ENCODE measurements at places on chromosomes 1 and 21.
A peak's percentile ranks its signal among the peaks of the same experiment; 100 is the strongest.

- peak; percentile 72 for DNase-seq
These were observed 2.4 kb upstream of the RNU5D-1 start for GRCh38 chr1:44733365-44733764.

- DNase-seq = peak; percentile 17
These were observed 10.9 kb upstream of the RWDD3 start for GRCh38 chr1:95223110-95223509.

- DNase-seq = no peak
These were observed 9.4 kb downstream of the UBASH3A start for GRCh38 chr21:42413093-42413492.

DNA sequence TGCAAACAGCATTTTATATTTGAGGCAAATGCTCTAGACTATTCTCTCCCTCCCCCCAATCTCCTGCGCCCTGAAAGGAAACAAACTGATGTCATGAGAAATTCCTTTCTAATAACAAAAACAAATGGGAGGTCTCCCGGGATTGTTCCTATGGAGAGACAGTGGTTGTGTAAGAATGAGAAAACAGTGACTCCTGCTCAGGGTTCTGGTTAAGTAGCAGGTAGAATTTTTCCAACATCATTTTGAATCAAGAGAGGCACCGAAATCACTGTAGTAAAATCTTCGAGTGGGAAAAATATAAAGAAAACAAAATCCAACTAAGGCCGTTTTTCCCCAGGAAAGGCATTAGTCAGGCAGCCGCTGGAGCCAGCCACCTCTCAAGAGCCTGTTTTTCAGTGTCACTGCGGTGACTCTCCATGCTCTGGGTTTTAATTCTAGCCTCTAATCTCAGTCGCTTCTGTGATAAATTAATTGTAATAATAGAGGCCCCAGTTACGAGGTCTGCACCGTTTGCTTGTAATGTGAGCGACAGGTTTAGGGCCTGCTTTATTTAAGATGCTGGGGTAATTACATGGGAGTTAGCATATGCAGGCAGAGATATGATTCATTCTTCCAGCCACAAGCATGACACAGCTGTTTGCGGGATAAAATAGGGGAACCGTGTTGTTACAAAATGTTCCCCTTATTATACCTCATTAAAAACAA is 80.3 kb downstream of the RNF220 start:
- DNase-seq = peak; percentile 43

- DNase-seq = no peak
These were observed 69.7 kb upstream of the USP24 start for GRCh38 chr1:55284856-55285255.

- no peak for DNase-seq
These were observed 108.2 kb upstream of the COL6A1 start for GRCh38 chr21:45873418-45873817.

- DNase-seq = no peak
These were observed 9.7 kb downstream of the CD2 start for GRCh38 chr1:116763787-116764465.

DNA sequence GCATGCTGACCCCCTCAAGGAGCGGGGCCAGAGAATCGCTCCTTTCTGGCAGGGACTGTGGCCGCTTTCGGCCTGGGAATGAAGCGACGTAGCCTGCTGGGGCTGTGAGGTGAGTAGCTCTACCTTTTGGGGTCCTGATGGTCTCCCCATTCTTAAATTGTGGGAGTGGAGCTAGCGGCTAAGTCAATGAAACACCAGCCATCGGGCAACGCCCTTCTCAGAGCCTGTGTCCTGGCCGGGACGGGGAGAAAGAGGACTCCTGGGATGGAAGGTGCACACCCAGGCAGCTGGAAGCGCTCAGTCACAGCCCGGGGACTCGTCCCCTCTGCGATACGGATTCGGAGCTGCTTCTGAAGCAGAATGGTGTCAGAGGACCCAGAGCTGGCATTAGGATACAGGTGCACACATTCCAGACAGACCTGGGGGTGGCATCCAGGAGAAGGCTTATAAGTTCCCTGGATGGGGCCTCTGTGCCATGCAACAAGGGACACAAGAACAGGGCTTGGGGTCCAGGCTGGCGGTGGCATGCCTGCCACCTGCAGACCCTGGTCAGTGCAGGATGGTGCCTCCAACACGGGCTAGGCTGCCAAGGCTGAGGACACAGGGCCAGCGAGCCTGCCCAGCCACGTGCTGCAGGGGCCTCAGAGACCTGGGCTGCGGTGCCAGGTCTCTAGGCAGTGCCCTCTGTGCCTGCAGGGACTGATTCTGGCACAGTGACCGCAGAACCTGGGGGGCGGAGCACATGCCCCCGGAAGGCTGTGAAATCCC is 945 bp upstream of the WNT9A start:
- no peak for DNase-seq

DNA sequence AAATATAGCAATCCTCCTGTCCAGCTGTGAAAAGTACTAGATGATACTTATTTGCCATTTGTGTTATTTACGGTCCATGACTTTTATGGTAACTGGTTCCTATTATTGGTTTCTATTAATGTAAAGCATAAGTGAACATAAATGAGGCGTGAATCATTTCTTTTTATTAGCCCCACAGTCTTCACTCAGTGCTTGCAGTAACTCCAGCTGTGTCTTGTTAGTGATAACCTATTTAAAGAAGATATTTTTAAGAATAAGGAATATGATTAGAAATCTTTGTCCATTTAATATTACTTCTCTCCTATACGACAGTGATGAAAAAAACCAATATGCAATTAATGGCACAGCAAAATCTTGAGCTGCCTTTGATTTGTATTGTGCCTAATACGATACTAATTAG is 149.9 kb downstream of the SPATA17 start:
- DNase-seq = no peak

DNA sequence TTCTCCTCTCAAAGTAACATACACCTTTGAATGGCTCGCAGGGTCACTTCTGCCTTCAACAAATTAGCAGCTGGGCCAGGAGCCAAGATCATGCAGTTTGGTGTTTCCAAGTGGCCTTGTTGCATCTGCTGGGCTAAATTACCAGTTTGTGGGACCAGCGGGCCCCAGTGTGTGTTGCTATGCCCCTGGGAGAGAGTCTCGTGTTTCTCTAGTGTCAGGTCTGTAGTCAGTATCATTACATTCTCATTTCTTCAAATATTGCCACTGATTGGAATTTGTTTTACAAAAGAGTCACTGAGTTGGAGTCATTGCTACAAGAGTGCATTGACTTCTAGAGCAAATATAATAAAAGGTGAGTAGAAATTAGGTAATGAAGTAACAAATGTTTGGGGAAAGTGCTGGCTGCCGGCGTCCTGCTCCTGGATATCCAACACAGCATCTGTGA is 35.5 kb downstream of the RHOU start:
- no peak for DNase-seq

DNA sequence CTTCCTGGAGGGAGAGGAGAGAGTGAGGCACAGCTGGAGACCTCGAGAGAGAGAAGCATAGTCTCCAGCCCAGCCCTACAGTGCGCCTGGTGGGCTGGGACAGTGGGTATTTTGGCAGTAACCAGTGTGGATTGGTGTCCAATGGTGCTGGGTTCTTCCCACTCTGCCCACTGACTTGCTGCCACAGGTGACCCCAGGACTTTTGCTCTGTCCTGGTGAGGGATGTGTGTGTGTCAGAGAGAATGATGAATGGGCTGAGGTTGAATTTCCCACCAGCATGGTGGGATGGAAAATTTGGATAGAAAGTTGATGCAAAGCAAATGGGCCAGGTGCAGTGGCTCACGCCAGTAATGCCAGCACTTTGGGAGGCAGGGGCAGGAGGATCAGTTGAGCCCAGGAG is 26.3 kb downstream of the SERINC2 start:
- DNase-seq = no peak

GRCh38 chr1:212271234-212271633 is 14.0 kb upstream of the PPP2R5A start:
- DNase-seq = no peak

GRCh38 chr1:113780374-113781146 is 21.3 kb upstream of the PHTF1 start:
- DNase-seq = no peak

GRCh38 chr1:196034080-196034706 is 574.0 kb downstream of the KCNT2 start:
- no peak for DNase-seq

GRCh38 chr1:158898722-158899121 is 32.6 kb upstream of the PYHIN1 start:
- DNase-seq = no peak

- DNase-seq = no peak
These were observed 36.6 kb upstream of the SSX2IP start for GRCh38 chr1:84726593-84727499.

DNA sequence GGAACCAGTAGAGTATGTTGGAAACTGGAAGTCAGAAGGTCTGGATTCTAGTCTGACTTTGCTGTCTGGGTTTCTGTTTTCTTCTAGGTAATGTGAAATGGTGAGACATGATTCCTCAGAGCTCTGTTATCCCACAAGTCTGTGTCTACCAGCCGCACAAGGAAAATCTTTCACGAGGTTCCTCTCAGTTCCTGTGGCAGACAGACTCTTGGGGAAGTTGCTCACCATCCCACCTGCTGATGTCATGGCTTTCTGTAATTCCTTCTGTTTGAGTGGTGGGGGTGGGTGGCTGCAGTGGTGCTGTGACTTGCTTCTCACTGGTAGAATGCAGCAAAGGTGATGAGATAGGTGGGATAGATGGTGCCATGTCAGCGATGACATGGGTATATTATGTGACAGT is 17.1 kb upstream of the SCMH1 start:
- no peak for DNase-seq

- DNase-seq = no peak
These were observed 560 bp downstream of the PLEKHM2 start for GRCh38 chr1:15684468-15685291.

DNA sequence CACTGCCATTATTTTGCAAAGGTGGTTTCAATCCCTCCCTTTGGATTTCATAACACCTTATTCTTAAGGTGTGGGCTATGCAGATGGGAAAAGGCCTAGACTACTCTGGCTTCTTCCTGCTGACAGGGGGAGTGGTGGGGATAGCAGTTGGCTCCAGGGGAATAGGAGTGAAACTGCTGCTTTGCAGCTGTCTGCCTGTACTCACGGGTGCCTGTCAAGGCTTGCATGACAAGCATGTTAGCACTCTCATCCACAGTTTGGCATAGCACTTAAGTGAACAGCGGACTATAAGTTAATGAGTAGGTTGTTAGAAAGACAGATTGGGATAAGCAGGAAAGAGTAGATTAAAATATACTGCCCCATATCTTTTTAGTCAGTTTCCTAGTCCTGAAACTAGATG is 287.5 kb upstream of the DAB1 start:
- no peak for DNase-seq

DNA sequence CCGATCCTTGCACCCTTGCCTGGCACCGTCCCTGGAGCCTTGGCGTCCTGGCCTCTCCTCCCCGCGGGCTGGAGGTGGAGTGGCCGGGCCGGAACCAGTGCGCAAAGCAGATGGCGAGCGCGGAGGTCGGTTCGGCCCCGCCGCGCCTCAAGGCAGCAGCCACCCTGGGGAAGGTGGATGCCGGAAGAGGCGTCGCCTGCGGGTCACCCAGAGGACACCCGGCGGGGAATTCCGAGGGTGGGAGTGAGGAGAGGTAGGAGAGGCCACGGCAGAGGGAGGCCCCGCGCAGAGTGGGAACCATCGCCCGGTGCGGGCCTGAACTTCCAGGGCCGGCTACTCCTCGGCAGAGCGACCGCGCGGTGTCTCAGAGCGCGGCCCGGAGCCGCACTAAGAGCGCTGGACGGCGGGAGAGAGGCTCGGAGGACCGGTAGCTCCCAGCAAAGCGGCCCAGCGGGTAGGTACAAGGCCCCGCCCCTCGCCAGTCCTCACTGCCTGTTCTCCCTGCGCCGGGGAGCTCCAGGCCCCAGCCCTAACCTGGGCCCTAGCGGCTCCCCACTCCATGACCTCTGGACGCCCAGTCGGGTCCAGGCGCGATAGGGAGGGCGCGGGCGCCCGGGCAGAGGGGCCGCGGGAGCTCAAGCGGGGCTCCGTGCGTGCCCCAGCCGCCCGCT is at the start of gene RNF207:
Gene RNF207 (plus strand): TSS at position 271 of the 671 bp plus-strand sequence. CDS start 417 bp downstream, outside the sequence.
- no peak for DNase-seq

- no peak for DNase-seq
These were observed 12.7 kb upstream of the RAB4A start for GRCh38 chr1:229258031-229258756.

DNA sequence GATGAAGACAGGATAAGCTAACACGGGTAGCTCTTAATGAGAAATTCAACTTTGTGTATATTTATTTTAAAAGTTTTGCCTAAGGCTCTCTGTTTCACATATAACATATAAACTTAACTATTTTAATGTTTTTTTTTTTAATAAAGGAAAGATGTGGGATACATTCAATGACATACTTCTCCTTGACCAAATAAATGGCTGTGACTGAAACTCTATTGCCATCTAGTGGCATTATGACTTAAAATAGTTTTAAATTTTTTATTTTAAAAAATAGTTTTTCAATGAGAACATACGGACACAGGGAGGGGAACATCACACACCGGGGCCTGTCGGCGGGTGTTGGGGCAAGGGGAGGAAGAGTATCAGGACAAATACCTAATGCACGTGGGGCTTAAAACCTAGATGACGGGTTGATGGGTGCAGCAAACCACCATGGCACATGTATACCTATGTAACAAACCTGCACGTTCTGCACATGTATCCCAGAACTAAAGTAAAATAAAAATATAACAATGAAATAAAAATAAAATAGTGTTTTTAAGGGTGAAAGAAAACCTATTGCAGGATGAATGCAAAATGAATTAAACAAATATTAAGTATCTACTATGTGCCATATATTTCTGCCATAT is 83.4 kb downstream of the LYST start:
- no peak for DNase-seq

DNA sequence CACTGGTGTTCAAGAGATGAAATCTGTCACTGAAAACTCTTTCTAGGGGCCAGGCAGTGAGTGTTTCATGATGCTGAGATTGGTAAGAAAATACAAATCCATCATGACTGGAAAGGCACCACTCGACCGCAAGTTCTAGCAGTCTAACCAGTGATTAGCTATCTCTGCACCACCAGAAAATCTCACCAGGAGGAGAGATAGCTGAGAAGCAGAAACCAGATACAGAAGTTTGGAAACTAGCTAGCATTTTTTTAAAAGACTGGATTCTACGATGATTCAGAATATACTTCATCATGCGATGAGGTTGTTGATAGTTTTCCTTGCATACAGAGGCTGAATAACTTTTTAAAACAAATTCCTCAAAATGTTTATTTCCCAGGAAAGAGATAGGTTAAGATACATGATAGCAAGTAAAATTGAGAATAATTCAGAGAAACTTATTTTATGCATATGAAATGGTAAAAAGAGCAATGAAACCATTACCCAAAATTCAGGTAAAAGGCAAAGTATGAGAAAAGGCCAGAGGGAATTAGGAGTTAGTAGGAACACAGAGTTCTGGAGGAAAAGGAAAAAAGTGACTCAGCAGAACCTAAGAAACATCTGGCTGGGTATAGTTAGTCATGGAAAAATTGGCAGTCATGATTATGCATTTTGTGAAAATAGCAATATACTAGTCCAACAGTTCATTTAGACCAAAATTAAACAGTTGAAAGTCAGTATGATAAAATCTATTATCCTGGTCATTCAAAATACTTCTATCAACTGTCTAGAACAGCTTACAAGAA is 3.3 kb upstream of the F3 start:
- no peak for DNase-seq

All from GM04503 (cell line).